IPS-NIHi11 (cell line): ENCODE measurements at places on chromosomes 6 and 20.

GRCh38 chr6:153059757-153060156 is 57.2 kb upstream of the MTRF1L start:
- DNase-seq, result peak; percentile 8

DNA sequence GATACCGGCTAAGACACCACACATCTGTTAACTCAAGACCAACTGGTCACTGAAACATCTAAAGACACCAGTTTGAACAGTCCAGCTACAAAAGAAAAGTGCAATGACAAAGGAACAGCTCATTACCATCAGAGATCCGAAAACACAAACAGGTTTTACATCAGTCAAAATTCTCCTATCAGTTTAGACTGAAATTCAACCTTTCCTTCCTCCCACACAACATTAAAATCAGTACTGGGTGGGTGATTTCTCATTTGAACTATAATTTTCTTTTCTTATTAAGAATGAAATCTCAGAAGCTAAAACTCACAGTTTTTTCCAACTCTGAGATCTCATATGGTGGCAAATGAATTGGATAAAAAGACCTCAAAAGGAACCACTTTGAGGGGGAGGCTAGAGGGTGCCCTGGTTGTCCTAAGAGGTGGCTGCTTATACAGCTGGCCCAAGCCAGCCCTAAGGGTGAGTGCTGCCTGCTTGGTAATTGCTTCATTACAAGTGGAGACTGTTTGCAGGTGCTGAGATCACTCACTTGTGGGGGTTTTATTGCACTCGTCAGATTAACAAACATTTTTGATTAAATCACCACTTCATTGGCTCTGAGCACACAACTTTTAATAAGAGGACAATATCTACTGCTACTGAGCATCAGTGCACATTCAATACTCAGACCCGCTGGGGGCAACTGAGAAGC is 4.3 kb downstream of the CCDC167 start:
- no peak for DNase-seq

- DNase-seq, result no peak
Measured at GRCh38 chr6:13729891-13730290, 18.3 kb upstream of the RANBP9 start.

- peak; percentile 30 for DNase-seq
Measured at GRCh38 chr20:33181482-33182093, 13.6 kb downstream of the BPIFA2 start.

- DNase-seq, result no peak
Measured at GRCh38 chr6:102223942-102224341, 830.4 kb downstream of the GRIK2 start.

- DNase-seq, result no peak
Measured at GRCh38 chr20:32991383-32991782, 12.8 kb downstream of the SUN5 start.

- no peak for DNase-seq
Measured at GRCh38 chr20:58950603-58951002, 30.5 kb upstream of the NELFCD start.

DNA sequence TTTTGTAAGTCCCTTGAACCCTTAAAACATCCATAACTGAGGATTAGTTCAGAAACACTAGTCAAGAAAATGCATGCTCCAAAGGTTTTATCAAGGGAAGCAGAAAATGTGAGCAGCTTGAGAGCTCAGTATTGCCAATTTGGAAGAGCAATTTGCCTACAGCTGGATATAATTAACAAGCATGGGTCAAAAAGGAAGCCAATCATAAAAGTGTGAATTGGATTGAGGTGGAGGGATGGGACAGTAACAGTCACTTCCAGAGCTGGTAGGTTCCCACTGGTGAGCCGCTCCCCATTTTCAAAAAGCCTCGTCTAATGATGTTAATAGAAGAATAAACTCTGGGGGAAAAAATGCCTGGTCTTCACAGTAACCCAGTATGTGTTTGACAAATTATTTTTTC is 5.0 kb upstream of the PTPRK start:
- no peak for DNase-seq

GRCh38 chr6:50128420-50129005 is 78.8 kb upstream of the DEFB112 start:
- no peak for DNase-seq

DNA sequence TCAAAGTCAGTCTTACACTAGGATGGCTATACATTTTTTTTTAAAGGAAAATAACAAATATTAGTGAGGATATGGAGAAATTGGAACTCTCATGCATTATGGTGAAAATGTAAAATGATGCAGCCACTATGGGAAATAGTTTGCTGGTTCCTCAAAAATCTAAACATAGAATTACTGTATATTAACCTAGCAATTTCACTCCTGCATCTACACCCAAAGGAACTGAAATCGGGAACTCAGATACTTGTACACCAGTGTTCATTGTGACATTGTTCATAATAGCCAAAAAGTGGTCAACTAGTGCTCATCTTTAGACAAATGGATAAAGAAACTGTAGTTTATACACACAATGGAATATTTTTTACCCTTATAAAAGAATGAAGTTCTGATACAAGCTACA is 110.7 kb downstream of the UTRN start:
- DNase-seq, result no peak

DNA sequence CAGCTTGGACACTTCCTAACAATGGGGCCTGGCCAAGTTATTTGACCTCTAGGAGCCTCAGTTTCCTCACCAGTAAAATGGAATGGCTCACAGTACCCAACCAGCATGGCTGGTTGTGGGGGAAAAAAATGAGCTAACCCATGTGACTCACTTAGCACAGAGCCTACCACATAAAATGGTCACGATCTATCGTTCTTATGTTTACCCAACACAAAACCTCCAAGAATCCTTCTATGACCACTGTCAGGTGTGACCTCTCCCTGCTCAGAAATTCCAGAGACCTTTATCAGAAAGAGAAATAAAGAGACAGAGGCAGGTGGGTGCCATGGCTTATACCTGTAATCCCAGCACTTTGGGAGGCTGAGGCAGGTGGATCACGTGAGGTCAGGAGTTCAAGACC is 39.4 kb downstream of the BPIFB1 start:
- DNase-seq, result no peak

DNA sequence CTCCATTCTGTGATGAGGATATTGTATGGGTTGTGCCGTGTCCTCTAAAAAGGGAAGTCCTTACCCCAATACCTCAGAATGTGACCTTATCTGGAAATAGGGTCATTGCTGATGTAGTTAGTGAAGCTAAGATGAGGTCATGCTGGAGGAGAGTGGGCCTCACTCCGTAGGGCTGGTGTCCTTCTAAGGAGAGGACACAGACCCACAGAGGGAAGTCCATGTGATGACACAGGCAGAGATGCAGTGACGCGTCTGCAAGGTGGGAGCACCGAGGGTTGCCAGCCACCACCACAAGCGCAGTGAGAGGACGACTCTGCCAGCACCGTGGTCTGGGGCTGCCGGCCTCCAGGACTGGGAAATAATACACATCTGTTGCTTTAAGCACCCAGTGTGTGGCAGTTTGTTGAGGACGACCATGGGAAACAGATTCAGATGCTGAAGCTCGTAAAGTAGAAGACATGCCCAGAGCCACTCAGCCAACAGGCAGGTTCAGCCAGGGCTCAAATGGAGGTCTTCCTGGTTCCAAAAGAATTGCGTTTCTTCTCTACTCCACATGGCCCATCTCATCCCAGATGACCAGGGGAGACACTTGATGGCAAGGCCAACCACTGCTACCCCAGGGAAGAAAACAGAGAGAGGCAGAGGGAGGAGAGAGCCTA is 59.2 kb upstream of the DUSP22 start:
- no peak for DNase-seq

DNA sequence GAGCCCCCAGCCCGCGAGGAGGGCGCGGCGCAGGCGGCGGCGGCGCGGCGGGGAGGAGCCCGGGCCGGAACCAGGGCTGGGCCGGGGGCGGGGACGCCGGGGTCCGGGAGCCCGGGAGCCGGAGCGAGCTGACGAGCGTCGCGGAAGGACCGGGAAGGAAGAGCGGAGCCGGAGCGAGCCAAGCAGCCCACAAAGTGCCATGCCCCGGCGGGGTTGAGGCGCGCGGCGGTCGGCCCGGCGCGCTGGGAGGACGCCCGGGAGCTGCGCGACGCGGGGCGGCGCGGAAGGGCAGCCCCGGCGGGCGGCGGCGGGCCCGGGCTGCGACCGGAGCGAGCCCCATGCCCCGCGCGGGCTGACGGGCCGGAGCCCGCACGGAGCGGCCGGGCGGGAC is 289 bp downstream of the FOXP4 start:
- DNase-seq, result no peak

GRCh38 chr20:53829724-53830521 is 236.3 kb upstream of the ZNF217 start:
- no peak for DNase-seq

GRCh38 chr6:116190550-116190949 is 63.3 kb downstream of the TSPYL4 start:
- no peak for DNase-seq

- DNase-seq, result peak; percentile 70
Measured at GRCh38 chr6:43773050-43773979, 3.3 kb downstream of the VEGFA start.

- no peak for DNase-seq
Measured at GRCh38 chr6:24950218-24950941, 14.6 kb upstream of the RIPOR2 start.

DNA sequence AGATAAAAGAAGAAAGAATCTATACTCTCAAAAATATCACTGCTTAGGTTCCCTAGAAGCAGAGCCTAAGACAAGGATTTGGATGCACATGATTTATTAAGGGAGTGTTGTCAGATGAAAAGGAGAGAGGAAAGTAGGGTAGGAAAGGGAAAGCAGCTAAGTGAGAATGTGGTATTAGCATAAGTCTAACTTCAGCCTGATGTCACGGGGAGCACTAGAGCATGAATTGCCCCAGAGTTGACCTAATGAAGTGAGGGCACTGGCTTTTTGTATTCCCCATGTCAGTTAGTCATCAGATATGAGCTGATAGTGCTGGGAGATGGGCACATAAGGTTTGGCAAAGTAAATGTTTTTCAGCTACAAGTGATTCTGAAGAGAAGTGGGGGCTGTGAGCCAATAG is 129.0 kb upstream of the THEMIS start:
- no peak for DNase-seq

DNA sequence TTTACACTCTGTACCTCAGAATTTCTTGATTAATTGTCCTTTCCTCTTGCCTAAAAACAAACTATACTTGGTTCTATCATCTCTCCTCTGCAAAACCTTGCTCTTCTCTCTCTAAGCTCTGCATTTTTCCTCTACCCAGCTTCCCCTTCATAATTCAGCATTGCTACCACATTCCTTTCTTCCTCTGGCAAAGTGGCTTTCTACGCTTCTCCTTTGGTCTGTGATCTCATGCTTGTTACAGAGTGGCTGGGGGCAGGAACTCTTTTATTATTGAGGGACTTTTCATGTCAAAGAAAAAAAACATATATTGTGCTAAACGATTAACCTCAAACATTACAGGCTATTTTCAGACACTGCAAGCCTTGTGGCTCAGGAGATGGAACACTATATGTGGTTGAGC is 333.3 kb upstream of the KCNQ5 start:
- DNase-seq, result no peak

GRCh38 chr6:160089534-160089897 is 32.1 kb upstream of the SLC22A1 start:
- no peak for DNase-seq

DNA sequence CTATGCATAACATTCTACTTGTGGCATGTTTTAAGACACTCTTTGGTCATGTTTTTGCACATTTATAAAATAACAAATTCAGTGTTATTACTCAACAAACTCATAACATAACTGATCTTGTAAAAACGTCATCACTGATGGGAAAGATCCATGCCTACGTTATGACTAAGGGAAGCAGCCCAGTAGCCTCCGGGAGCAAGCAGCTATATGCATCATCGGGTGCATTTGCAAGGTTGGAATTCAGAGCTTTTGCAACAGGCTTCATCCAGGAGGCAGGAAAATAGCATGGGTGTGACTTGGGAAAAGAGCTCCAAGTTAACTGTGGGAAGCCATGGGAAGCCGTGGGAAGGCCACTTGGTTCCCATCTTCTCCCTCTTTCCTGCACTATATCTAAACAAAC is 271.6 kb upstream of the SGK1 start:
- DNase-seq, result peak; percentile 35

- DNase-seq, result no peak
Measured at GRCh38 chr6:133315811-133316210, 74.7 kb downstream of the EYA4 start.

GRCh38 chr6:151002491-151002935 is 137.0 kb downstream of the MTHFD1L start:
- no peak for DNase-seq

DNA sequence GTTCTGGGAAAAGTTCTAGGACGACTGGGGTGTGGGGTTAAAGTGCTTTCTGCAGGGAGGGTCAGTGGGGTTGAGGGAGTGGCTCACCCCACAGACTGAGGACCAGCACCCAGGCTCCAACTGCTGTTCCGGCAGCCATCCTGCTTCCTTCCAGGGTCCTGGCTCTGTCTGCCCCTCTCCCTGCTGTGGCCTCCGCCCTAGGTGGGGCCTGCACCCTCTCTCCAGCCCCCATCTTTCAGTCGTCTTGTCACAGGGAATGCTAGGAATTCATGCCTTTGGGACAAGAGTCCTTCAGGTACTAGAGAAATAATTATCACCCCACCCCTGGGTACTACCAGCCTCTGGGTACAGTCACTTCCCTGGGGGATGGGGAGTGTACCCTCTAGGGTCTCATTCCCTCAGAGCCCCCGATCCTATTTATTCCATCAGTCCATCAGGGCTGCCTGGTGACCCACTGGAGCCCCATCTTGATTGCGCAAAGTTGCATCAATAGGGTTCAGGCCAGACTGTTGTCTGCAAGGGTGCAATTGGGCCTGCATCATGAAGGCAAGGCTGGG is at the start of gene AGER:
Gene AGER (minus strand): TSS at position 170 of the 557 bp plus-strand sequence. CDS start 31 bp downstream, at position 139.
- no peak for DNase-seq

GRCh38 chr20:50142812-50143211 is 10.7 kb downstream of the PEDS1 start:
- peak; percentile 45 for DNase-seq

DNA sequence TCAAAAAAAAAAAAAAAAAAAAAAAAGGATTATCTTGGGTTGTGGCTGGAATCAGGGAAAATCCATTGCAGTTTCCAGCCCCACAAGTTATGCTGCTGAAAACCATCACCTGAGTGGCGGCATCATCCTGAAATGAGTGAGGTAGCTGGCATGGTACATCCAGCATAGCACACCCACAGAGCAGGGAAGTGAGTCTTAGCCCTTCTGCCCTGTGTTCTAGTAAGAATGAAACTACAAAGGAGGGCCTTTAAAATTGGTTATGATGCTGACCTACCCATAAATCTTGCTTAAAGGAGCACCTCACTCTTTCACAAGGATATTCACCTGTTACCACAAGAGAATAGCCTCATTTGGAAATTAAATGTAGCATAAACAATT is 119.2 kb downstream of the NFATC2 start:
- no peak for DNase-seq

DNA sequence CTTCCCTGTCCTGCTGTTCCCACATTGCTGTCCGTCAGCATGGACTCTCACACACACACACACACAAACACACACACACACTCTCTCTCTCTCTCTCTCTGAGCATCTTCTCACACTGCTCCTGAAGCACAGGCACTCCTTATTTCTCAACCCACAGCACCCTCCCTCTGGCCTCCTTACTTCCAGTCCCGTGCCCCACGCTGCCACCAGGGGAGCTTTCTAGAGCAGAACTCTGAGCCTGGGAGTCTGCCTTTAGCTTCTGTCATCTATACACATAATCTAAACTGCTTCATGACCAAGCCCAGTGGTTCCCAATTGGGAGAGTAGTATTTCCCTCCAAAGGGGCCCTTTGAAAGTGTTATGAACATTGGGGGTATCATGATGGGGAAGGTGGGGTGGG is 29.1 kb downstream of the HECA start:
- peak; percentile 15 for DNase-seq
